ENCODE measurements at places on chromosomes 2 and 18.

DNA sequence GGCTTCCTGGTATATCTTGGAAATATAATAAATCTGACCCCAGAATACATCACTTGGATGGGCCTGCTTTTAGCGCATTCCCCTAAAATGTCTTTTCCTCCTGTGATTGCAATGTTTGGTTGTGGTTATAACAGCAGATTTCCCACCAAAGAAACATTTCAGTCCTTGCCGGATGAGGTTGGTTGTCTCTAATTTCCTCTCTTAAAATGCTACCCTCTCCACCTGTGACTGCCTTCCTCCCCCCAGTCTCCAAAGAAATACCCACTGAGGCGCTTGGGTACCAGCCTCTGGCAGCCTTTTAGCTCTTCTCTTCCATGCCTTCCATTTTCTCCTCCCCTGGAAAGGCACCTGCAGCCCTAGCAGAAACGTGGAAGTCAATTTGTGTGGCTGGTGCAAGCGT is 102.1 kb upstream of the SIX3 start:
- no peak for DNase-seq

GRCh38 chr2:40851661-40852060 is 399.8 kb upstream of the SLC8A1 start:
- no peak for DNase-seq

- no peak for DNase-seq
Observed at GRCh38 chr2:144718376-144718775, 198.5 kb upstream of the ZEB2 start.

- DNase-seq, result no peak
Observed at GRCh38 chr2:128409326-128410034, 90.8 kb upstream of the HS6ST1 start.

GRCh38 chr2:44360749-44361329 is 455 bp downstream of the PREPL start:
- no peak for DNase-seq

DNA sequence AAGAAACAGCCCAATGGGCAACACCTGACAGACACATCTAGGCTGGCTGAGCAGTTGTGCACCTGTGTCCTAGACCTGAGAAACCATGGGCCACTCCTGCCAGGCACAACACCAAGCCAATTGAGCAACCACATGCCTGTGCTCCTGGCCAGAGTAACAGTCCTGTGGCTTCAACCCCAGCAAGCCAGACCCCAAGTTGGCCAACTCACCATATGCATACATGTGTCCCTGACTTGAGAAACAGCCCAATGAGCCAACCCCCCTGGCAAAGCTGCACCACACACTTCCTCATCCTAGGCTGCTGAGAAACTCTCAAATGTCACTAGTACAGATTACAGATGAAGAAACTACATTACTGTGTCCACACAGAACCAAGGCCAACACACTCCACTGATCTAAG is 36.6 kb downstream of the USP34 start:
- DNase-seq, result no peak

GRCh38 chr2:128818248-128818647 is 499.6 kb upstream of the HS6ST1 start:
- DNase-seq, result no peak

DNA sequence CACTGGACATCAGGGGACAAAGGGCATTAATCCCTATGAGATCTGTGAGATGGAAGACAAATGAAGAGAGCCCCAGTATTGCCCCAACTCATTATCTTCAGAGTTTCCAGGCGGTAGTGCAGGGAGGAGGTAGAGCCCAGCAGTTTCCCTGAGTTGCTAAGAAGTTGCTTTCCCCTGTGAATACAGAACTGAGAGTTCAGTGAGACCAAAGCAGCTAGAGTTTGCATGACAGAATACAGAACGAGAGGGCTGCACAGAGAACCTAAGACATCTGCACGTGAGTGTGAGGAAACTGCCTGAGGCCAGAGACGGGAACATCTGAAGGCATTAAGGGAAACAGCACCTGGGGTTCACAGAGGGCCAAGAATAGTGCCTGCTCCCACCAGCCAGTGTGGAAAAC is 18.1 kb upstream of the PGAP1 start:
- DNase-seq, result no peak

GRCh38 chr2:20935168-20935775 is 108.6 kb downstream of the APOB start:
- no peak for DNase-seq

- no peak for DNase-seq
Observed at GRCh38 chr2:96100893-96101304, 15.5 kb downstream of the ADRA2B start.

- DNase-seq, result no peak
Observed at GRCh38 chr18:77304268-77304667, 54.6 kb downstream of the GALR1 start.

DNA sequence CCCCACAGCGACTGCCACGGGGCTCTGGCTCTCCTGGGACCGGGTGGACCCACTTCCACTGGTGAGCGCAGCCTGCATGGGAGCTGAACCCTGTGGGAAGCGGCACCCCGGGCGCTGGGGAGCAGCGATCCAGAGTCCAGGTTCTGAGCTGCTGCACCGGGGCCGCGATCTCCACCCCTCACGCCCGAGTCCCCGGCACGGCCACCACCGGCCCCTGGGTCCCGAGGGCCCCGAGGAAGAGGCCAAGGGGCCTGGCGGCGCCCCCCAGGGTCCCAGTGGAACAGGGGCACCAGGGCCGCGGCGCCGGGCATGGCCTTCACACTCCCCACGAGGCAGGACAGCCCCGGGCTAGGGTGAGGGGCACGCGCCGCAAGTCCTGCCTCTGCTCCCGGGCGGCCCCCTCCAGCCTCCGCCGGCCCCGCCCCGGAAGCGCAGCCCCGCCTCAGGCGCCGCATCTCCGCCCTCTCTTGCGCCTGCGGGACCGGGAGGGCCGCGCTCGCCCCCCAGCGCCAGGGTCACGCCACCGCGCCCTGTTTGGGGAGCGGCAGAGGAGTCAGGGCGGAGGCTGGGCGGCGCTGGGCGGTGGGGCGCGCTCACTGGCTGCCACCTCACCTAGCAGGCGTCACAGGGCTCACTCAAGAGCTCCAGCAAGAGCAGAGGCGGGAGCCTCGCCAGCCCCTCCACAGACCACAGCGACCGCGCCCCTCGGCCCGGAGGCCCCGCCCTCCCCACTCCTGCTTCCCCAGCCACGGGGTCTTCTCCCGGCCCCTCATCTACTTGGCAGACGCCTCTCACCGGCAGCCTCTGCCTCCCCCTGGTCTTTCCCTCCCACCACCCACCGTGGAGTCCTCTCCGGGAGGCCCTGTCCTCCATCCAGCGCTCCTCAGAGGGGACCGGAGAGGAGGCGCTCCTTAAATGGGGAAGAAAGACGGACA is 26.8 kb downstream of the THAP4 start:
- DNase-seq, result peak; percentile 85

DNA sequence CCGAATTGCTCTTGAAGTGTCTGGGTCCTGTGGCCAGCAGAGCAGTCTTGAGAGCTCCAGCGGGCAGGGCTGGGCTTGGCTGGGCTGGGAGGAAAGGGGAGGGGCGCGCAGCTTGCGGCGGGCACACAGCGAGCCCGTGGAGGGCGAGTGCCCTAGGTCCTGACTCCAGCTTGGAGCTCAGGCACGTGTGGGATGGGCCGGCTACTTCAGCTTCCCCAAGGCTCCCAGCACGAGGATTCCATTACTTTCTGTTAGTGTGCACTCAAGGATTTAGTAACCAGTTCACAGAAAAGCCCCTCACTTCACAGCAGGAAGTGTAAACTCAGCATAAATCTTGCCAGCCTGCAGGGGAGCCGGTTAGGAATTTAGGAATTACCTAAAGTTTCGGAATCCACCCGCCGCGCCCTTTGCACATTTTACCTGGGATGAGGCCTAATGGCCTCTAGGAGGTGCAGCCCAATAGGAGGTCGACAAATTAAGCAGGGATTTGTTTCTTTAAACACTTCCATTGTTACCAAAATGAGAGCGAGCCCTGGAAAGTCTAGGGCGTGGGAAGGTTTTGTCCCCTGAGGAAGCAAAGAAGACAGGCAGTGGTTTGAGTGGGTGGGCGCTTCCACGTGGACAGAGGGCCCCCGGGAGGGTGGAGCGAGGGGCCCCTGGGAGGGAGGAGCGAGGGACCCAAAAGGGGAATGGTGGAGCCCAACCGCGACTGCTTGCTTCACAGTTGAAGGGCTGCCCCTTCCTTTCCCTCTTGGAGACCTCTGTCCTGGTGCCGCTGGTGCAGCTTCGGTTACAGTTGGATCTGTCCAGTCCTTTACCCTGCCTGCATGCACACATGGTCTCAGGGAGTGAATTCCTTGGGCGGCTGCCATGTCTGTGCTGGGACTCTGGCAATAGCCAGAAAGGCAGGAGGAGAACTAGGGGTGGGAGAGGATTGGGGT is 93.3 kb downstream of the CTAGE1 start:
- peak; percentile 58 for DNase-seq

DNA sequence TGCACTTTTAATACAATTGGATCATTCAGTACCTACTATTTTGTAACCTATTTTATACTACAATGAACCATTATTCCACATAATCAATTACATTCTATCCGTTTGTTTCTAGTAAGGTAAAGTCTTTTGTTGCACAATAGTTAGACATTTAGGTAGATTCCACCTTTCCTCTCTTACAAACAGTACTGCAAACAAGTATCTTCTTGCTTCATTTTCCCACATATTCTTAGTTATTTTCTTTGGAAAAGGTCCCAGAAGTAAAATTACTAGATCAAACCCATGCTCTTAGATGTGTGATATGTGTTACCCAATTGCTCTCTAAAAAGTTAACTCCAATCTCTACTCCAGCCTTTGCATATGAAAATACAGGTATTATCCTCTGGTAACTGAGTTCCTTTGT is 49.6 kb downstream of the SPIRE1 start:
- DNase-seq, result no peak

DNA sequence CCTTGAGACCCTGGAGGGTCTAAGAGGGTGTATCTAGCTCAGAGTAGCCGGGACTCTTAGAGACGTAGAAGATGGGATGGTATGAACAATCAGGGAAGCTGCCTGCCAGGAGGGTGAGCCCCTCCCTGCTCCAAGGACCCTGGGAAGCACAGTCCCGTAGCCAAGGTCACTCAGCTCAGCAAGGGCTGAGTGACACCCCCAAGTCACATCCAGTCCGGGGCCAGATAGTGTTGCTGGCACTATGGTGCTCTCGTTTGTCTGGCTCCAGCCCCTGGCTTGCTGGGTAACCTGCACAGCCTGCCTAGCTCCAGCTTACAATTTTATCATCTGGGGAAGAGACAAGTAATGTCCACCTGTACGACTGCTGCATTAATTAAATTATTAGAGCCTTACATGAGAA is 22.3 kb downstream of the REEP1 start:
- DNase-seq, result no peak

DNA sequence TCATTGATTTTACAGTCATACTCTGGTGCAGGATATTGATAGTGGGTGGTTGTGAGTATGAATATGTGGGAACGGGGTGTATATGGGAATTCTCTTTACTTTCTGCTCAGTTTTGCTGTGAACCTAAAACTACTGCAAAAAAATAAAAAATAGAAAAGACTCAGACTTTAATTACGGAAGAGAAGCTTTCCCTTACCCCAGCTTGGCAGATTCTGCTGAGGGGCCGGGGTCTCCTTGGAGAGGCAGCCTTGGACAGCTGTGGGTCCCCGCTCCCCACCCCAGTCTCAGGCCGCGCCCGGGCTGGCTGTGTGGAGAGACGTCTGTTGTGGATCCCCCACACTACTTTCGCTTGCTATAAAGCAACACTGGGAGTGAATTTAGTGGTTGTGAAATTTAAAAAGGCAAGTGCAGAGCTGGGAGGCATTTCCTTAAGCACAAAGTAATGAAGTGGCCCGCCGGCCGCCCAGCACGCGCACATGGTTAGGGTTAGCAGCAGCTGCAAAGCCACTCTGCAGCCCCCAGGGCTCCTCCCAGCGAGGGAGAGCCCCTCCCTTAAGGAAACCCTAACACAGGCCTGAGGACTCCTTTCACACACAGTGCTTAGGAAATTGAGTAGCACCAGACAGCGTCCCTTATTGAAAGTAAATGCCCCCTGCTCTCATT is 102.4 kb downstream of the DDX1 start:
- DNase-seq, result no peak

GRCh38 chr2:7625392-7626138 is 708.4 kb downstream of the RNF144A start:
- DNase-seq, result no peak

DNA sequence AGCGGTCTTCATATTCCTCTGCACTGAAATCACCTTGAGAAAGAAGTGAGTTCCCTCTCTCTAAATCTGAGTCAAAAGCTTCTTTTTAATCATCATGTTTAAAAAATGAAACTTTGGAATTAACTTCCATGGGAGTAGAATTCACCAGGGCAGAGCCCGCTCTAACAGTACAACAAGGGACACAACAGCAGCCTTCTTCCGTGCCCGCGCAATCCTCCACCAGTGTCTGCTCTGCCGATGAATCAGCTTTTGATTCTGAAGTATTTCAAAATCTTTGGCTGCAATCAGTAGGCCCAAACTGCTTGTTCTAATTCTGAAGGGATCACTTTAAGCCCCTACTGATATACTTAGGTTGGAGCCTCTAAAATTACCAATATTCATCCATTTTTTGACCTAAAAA is 76.9 kb downstream of the USP40 start:
- DNase-seq, result no peak

- DNase-seq, result peak; percentile 92
Observed at GRCh38 chr18:80108739-80109675, at the start of gene ADNP2. TSS of gene ADNP2 (plus strand) at chr18:80109262. CDS start at chr18:80117543, 8,281 bp downstream.

- no peak for DNase-seq
Observed at GRCh38 chr2:45780541-45781463, 129.3 kb downstream of the PRKCE start.

- DNase-seq, result no peak
Observed at GRCh38 chr2:220847589-220847988, 724.5 kb downstream of the EPHA4 start.

DNA sequence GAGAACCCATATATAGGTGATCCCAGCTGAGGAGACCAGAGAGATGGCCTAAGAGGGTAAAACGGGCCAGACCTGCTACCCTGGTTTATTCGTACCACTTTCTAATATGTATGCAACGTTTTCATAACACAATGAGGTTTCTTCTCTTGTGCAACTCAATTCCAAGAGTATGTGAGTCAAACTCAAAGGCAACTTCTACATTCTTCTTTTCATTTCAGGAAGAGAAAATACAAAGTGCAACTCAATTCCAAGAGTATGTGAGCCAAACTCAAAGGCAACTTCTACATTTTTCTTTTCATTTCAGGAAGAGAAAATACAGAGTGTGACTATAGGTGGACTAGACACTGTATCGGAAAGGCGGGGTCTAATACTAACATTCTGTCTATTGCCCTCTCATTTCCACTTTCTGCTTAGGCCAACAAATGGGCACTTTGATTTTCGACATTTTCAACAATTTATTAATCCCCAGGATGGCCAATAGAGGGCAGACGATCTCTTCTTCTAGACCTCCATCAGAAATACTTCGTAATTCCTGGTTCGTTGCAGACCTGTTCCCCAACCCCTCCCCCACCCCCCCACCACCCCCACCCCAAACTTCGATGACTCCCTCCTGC is 3.7 kb upstream of the CRIM1 start:
- no peak for DNase-seq

- DNase-seq, result no peak
Observed at GRCh38 chr2:238305092-238305862, 15.0 kb upstream of the TRAF3IP1 start.

- no peak for DNase-seq
Observed at GRCh38 chr2:64760128-64760527, 106.4 kb upstream of the SERTAD2 start.

- peak; percentile 39 for DNase-seq
Observed at GRCh38 chr2:181656450-181657291, at the start of gene CERKL. TSS of gene CERKL (minus strand) at chr2:181657105. CDS start at chr2:181657006, 99 bp downstream.

- no peak for DNase-seq
Observed at GRCh38 chr2:205473791-205474190, 208.5 kb upstream of the NRP2 start.

All from left hindlimb (tissue), 1 donor.